ENCODE measurements at places on chromosomes 4 and X. TPM values are rescaled to one million over a fixed set of nuclear protein-coding genes. Genes with fewer than 3 reads are reported as not detected.

The RAB40A gene
- 1.2 TPM for total RNA-seq

- no peak overlapping the region for H3K4me3 ChIP-seq
- no peaks in the 10 kb centered on the region for H3K4me1 ChIP-seq
- DNase-seq = no peak
- no peaks in the 10 kb centered on the region for H3K27me3 ChIP-seq
Measured at GRCh38 chr4:163201358-163201757, 34.7 kb upstream of the NAF1 start.

GRCh38 chrX:107577933-107578332 lies 50.4 kb upstream of the PRPS1 start:
- H3K27me3 ChIP-seq = no peaks in the 10 kb centered on the region
- H3K4me1 ChIP-seq = no peaks in the 10 kb centered on the region
- no peak for DNase-seq
- H3K27ac ChIP-seq = no peak overlapping the region

- DNase-seq = no peak
- H3K36me3 ChIP-seq = no peaks in the 10 kb centered on the region
- H3K27me3 ChIP-seq = no peaks in the 10 kb centered on the region
- no peaks in the 10 kb centered on the region for H3K4me1 ChIP-seq
Measured at GRCh38 chr4:161799710-161800109, 364.1 kb downstream of the FSTL5 start.

DNA sequence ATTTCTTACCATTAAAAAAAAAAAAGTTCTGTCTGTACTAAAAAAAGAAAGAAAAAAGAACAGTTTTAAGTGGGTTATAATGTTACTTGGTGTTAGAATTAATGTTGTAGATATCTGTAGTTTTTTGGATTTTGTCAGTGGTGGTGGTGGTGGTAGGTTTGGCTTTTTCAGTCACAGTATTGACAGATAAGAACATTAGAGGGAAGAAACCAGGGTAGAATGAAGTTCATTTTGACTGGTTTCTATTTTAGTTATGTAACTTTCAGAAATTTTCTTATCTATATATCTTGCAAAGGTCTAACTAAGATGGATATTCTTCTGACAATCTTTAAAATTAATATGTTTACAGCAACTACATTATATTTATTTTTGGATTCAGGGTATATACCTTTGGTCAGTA lies 105.4 kb downstream of the FBXW7 start:
- H3K4me3 ChIP-seq = no peak overlapping the region
- H3K36me3 ChIP-seq = no peaks in the 10 kb centered on the region
- no peaks in the 10 kb centered on the region for H3K4me1 ChIP-seq
- no peak for DNase-seq
- no peak overlapping the region for H3K27ac ChIP-seq
- no peaks in the 10 kb centered on the region for H3K27me3 ChIP-seq

Data from spinal cord (tissue), 10 donors.